Activated gamma-delta T cell treated with Interleukin-2 at 50 U/mL for 16 hours (primary cell): ENCODE measurements at places on chromosomes 2 and 18.

- no peak for DNase-seq
These were observed 3.9 kb upstream of the DSEL start for GRCh38 chr18:67520351-67520921.

- no peak for DNase-seq
These were observed 55.1 kb upstream of the IL1RL1 start for GRCh38 chr2:102256276-102256675.

DNA sequence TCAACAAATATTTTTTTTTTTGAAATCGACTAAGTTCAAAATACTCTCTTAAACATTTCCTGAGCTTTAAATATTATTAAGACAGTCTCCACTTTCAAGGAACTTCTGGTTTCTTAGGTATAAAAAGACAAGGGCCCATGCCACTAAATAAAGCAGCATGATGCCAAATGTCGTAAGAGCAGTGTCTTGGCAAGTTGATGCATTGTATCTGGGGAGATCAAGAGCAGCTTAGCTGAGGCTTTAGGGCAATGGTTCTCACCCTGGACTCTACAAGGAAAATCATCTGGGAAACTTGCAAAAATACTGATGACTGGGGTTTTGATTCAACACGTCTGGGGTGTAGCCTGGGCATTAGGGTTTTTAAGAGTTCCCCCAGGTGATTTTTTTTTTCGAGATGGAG lies 41.3 kb downstream of the COL4A3 start:
- DNase-seq, result no peak

- no peak for DNase-seq
These were observed 479.3 kb upstream of the NXPH2 start for GRCh38 chr2:139259422-139260051.

DNA sequence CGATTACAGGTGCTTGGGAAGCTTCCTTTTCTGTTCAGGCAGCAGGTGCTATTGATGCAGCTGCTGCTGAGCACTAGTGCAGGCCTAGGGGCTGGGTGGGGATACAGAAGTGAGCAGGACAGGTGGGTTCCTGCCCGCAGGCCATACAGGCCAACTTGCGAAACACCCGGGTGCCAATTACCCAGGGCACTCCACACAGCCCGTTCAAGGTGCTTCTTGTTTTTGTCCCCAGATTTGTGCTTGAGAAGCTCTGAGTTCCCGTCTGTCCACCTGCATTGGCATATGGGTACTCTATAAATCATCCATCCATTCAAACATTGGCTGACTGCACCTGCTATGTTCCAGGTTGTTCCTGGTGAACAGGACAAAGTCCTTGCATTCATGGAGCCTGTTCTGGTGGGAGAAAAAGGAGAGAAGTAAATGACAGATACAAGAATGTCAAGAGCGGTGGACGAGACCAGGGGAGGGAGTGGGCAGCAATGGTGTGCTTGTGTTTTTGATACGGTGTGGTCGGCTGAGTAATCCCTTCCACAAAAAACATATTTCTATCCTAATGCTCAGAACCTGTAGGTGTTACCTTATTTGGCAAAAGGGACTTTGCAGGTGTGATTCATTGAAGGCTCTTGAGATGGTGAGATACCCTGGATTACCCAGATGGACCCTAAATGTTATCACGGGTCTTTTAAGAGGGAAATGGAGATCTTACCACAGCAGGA lies 31.4 kb downstream of the SH3BP4 start:
- DNase-seq, result no peak

- no peak for DNase-seq
These were observed 12.1 kb downstream of the MAP4K3 start for GRCh38 chr2:39424951-39425350.

GRCh38 chr2:144704709-144705095 lies 184.8 kb upstream of the ZEB2 start:
- DNase-seq, result no peak

DNA sequence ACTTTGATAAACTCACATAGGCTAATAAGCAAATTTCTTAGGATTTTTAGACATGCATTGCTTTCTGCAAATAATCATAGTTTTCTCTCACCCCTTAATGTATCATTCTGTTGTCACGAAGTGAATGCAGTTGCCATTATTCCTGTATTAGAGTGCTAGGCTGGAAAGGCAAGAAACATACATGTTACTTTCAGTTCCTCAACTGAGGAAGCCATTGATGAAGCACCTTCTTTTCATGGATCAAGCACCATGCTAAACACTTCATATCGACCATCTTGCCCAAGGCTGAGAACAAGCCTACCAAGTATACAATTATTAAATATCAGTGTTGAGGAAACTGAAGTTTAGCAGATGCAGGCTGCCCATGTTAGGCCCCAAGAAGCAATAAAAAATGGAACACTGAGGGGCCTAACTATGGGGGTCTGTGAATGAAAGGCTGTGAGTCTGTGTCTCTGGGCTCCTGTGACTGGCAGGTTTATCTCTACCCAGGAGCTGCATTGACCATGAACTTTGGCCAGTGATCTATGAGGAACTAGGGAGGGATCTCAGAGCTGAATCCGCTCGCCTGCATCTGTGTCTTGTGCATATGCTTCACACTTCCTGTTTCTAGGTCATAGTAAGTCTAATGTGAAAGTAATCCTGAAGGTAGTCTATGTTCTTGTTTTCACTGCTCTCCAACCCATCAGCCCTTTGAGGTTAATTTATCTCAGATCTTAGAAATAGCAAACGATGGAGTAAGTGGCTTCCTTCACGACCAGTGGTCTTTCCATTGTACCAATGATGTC lies 16.0 kb upstream of the TSPYL6 start:
- DNase-seq, result no peak

DNA sequence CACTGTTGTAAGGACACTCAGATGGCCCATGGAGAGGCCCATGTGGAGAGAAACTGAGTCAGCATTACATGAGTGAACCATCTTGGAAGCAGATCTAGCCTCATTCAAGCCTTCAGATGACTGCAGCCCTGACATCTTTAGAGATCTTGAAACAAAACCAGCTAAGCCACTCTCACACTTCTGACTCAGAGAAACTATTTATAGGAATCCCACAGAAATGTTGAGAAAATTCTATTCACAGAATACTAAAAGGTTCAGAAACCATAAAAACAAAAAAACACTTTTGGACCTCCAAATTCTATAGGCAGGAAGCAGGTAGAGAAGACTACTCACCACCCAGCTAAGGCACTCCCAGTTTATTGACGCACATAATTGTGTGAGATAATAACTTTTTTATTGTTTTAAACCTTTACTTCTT lies 8.7 kb downstream of the TMEM169 start:
- DNase-seq, result no peak

- peak; percentile 77 for DNase-seq
These were observed 13.2 kb downstream of the ITM2C start for GRCh38 chr2:230877759-230878598.

DNA sequence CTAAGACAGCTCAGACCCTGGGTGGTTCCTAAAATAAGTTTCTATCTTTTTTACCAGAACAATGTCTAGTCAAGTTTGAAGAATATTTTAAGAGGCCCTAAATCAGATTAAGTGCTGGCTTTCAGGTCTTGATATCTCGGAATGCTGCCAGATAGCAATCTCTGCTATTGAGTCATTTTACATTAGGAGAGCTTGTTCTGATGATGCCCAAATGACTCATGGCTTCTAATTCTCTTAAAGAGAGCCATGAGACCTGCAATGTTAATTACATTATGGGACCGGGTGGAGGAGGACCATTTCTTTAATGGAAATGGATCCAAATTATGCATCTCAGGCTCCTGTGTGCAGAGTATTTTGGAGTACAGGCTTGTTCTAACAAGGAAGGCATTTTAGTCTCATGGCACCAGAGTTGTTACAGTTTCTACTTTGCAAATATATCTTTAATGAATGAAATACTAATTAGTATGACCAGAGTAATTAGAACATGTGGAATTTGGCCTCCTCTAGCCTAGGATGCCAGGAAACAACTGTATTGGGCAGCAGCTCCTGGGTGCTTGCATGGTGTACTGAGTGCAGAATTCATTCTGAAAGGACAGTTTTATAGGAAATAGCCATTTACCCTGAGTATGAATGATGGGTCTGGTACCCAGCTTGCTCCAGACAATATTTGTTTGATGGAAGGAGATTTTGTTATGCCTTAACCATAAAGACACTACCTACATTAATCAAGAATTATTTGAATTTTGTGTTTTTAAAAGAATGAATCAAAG lies 94.0 kb upstream of the SULT1C3 start:
- DNase-seq, result no peak

- no peak for DNase-seq
These were observed 95.2 kb downstream of the BIN1 start for GRCh38 chr2:127011796-127012195.

DNA sequence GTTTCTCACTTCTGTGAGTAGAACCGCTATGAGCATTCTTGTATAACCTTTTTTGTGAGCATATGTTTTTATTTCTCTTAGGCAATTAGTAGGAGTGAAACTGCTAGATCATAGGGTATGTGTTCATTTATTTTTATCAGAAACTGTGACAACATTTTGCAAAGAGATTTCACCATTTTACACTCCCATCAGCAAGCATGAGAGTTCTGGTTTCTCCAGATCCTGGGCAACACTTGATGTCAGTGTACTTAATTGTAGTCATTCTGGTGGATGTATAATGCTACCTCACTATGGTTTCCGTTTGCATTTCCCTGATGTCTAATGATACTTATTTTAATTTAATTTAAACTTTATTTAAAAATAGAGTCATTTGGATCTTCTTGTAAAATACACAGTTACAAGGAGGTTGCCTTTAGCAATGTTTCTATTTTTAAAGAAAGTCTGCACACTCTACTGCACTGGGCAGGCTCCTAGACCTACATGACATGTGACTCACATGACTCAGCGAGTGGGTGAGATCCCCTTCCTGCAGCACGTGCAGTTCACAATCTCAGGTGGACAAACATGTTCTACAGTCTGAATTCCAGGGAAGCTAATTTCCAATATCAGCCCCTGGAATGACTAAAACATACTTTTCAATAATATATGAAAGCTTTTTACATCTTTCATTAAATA lies 127.0 kb upstream of the BCL2L11 start:
- no peak for DNase-seq

GRCh38 chr2:86229221-86229620 lies 30.0 kb downstream of the MRPL35 start:
- DNase-seq, result no peak

DNA sequence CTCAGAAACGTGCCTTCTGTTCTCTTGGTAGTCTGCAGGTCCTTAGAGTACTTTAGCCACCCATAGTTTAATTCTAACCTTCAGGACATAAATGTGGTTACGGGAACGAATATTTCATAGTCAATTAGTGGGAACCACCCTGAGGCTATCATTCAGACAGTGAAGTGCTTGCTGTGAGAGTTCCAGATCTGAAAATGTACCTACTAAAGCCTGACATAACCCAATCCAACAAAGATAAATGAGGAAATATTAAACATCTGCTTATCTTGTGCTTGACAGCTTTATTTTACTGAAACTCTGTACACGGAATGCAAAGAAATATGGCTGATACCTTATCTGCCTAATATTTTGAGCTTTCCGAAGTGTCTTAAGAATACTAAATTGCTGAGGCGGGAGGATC lies 43.0 kb downstream of the RAB27B start:
- no peak for DNase-seq

DNA sequence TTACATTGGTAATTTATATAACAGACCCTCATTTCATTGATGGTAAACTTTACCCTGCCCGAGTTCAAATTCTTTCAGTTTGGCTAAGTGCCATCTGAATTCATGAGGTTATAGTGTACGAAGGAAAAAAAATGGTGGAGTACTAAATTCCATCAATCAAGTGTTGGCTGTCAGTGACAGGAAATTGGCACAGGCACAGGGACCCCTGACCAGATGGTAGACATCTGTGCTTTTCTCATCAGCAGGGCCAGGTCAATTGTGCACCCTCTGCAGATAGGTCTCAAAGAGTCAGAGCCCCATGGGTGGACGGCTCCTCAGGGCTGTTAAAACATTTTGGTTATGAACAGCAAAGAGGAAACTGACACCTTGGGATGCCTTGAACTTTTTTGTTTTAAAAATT lies 439.2 kb downstream of the SETBP1 start:
- no peak for DNase-seq

- peak; percentile 67 for DNase-seq
These were observed 171.2 kb downstream of the TMEM247 start for GRCh38 chr2:46650556-46651001.

DNA sequence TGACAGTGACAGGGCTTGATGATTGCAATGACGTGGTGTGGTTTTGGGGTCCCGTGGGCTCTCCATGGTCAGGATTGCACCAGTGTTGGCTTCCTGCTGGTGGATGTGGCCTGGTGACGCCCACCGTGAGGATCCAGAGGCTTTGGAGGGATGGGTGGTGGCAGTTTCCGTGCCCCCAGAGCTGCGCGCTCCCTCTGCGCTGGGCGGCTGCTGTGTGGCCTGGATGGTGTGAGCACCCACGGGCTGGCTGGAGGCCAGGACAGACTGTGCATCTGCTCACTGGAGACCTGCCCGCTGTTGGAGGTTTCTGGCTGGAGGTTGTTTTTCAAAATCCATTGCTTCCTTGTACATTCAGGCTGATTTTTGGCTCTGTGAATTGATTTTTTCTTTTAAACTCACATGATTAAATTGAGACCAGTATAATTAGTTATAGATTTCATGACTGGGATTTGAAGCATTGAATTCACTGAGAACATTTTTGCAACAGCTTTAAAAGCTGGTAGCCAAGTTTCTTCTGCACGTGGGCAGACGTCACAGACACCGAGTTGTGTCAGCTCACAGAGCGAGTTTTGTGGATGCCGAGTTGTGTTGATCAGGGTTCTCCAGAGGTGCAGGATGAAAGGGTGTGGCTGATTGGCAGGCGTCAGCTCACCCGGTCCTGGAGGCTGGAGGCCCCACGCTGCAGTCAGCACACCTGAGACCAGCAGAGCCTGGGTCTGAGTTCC lies 72.7 kb downstream of the KCNG2 start:
- no peak for DNase-seq

DNA sequence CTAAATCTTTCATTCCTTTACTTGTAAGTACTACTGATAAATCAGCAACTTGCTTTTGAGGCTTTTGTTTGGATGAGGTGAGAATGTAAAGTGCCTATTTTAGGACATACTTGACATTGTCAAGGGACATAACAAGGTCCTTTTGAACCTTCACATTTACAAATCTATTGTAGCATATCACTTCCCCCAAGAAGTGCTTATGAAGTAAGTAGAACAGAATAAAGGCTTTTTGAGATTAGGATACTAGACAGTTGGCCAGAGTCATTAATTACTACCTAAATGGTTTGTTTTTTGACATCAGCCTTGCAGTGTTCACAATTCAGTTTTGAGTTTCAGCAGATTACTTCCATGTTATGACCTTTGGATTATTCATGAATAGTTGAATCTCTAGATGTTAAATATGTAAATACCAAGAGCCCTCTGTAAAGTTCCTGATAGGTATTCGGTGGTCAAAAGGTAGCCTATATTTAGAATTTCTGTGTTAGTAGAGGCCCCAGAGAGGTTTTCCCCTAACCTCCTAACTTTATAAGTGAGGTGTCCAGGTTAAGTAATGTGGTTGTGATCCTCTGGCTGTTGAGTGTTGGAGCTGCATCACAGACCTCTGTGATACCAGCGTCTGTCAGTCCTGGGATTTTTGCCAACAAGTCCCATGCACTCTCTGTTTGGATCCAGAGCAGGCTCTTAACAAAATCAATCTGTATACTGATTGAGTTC lies 67.2 kb downstream of the LCLAT1 start:
- DNase-seq, result no peak
